ENCODE measurements at places on chromosomes 7 and 10. TPM values are rescaled to one million over a fixed set of nuclear protein-coding genes. Genes with fewer than 3 reads are reported as not detected.

Gene THSD7A
- 38.8 TPM for total RNA-seq

Gene NET1
- total RNA-seq: 21.1 TPM

Gene MMD2
- not detected for total RNA-seq

Gene PRF1
- total RNA-seq: not detected

Gene DYNC1I1
- total RNA-seq: 15.1 TPM

Gene NME8
- total RNA-seq: not detected

Gene FHIP2A
- total RNA-seq: 34.9 TPM

Gene UNCX
- not detected for total RNA-seq

Gene MICU1
- 48.8 TPM for total RNA-seq
